Lower lobe of right lung (tissue), 2 donors: ENCODE measurements at places on chromosomes 1 and 21. TPM values are rescaled to one million over a fixed set of nuclear protein-coding genes. Genes with fewer than 3 reads are reported as not detected.

DNA sequence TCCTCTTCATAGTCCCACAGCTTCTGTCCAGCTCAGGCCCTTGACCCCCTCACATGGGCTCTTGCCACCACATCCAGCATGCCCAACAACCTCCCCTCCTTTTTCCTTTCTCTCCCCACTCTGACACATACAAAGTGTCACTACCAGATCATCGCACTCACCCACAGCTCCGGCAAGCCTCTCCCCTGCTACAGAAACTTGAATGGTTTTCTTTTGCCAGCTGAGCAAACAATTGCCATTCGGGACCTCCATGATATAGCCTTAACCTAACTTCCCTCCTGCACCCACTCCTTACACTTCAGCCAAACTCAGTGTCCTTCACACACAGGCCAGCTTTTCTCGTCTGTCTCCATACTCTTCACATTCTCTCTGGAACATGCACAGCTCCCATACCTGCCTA is 43.3 kb downstream of the MAB21L3 start:
- H3K27me3 ChIP-seq = no peaks in the 10 kb centered on the region
- DNase-seq = no peak
- H3K4me1 ChIP-seq = peaks cover 16% of the 10 kb centered on the region
- no peaks in the 10 kb centered on the region for H3K36me3 ChIP-seq

DNA sequence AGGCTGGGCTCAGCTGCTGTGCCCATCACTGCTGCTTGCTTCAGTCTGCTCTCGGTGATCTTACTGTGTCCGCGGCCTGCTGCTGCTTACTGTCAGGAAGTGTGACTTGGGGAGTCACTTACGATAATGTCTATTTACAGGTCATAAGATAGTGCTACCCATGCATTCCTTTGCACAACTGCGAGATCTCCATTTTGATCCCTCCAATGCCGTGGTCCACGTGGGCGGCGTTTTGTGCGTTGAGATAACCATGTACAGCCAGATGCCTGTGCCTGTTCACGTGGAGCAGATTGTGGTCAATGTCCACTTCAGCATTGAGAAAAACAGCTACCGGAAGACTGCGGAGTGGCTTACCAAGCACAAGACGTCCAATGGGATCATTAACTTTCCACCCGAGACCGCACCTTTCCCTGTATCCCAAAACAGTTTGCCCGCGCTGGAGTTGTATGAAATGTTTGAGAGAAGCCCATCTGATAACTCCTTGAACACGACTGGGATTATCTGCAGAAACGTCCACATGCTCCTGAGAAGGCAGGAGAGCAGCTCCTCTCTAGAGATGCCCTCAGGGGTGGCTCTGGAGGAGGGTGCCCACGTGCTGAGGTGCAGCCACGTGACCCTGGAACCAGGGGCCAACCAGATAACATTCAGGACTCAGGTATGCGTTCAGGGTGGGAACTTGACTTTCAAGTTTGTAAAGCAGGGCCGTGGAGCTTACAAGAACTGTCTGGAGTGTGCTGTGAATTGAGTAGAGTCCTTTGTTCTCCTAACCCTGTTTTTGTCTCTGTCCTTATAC is 24.4 kb upstream of the PWP2 start:
- no peak overlapping the region for H3K4me3 ChIP-seq
- no peak for DNase-seq
- peaks cover 100% of the 10 kb centered on the region for H3K36me3 ChIP-seq
- H3K27ac ChIP-seq = peak overlapping the region; percentile 69

The ADORA1 gene
- total RNA-seq = 4.1 TPM

- H3K4me1 ChIP-seq = peaks cover 25% of the 10 kb centered on the region
- no peak overlapping the region for H3K4me3 ChIP-seq
- H3K27me3 ChIP-seq = no peaks in the 10 kb centered on the region
- H3K36me3 ChIP-seq = peaks cover 92% of the 10 kb centered on the region
Measured at GRCh38 chr1:154344977-154345837, 19.9 kb downstream of the ATP8B2 start.

DNA sequence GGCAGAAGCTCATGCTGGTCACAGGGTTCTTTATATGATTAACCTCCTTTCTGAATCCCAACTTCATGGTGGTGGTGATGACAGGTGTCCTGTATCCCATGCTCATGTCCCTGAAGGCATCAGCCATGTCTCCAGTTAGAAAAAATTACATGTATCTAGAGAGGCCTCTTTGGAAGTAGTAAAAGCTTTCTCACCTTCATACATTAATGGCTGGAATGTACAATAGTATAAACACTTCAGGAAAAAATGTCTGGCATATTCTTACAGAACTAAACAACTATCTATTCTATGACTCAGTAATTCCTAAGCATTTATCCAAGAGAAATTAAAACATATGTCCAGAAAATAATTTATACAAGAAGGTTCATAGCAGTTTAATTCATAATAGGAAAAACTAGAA is 34.0 kb downstream of the ADAM30 start:
- DNase-seq = no peak
- no peaks in the 10 kb centered on the region for H3K36me3 ChIP-seq
- no peak overlapping the region for H3K27ac ChIP-seq
- H3K4me3 ChIP-seq = no peak overlapping the region
- no peaks in the 10 kb centered on the region for H3K4me1 ChIP-seq
- H3K27me3 ChIP-seq = no peaks in the 10 kb centered on the region

The NUP210L gene
- 1.7 TPM for total RNA-seq

DNA sequence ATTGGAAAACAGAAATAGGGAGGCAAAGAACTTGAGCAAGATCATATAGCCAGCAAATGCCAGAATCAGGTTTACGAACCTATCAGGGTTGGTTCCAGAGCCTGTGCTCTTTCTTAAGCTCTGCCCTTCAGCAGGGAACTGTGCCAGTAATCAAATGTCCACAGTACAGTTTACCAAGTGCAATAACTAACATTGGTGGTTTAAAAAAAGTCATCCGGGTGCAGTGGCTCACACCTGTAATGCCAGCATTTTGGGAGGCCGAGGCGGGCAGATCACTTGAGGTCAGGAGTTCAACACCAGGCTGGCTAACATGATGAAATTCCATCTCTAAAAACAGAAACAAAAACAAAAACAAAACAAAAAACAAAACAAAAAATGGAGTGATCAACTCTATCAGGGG is 182.7 kb downstream of the LMX1A start:
- DNase-seq = no peak
- H3K4me3 ChIP-seq = no peak overlapping the region
- H3K4me1 ChIP-seq = no peaks in the 10 kb centered on the region
- H3K27ac ChIP-seq = no peak overlapping the region
- no peaks in the 10 kb centered on the region for H3K27me3 ChIP-seq
- H3K36me3 ChIP-seq = no peaks in the 10 kb centered on the region

GRCh38 chr1:204579681-204580080 is 63.5 kb downstream of the MDM4 start:
- H3K36me3 ChIP-seq = no peaks in the 10 kb centered on the region
- peaks cover 15% of the 10 kb centered on the region for H3K4me1 ChIP-seq
- no peak overlapping the region for H3K4me3 ChIP-seq
- no peak overlapping the region for H3K27ac ChIP-seq
- no peak for DNase-seq

GRCh38 chr1:229803626-229804217 is 177.7 kb downstream of the URB2 start:
- DNase-seq = no peak
- no peak overlapping the region for H3K4me3 ChIP-seq
- H3K36me3 ChIP-seq = no peaks in the 10 kb centered on the region
- H3K27me3 ChIP-seq = no peaks in the 10 kb centered on the region
- peak overlapping the region; percentile 7 for H3K27ac ChIP-seq
- H3K4me1 ChIP-seq = no peaks in the 10 kb centered on the region

DNA sequence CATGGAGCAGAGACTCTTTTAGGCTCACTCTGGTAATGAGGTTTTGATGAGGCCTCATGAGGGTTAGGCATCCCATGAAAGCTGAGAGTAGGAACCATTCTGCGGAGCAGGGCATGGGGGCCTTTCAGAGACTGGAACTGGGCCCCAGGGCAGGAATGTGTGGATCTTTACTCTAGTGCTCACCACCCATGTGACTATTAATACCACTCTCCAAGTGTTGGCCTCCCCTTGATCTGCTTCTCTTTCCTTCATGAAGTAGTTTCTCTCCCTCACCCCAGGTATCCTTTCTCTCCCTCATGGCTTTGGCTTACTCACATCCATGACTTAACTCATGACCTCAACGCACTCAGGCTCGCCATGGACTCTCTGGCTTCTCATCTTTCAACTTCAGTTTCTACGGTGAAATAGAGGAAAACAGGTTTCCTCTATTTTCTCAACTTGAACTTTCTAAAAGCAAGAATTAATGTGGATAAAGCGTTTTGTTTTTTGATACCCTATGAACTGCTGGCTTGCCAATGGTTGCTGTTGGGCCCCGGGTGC is 50.5 kb upstream of the GADD45A start:
- no peak overlapping the region for H3K4me3 ChIP-seq
- no peaks in the 10 kb centered on the region for H3K36me3 ChIP-seq
- peaks cover 1% of the 10 kb centered on the region for H3K4me1 ChIP-seq
- H3K27me3 ChIP-seq = no peaks in the 10 kb centered on the region

The SH2D1B gene
- total RNA-seq = 1.9 TPM

GRCh38 chr1:209062081-209062620 is 521.4 kb upstream of the CAMK1G start:
- H3K4me1 ChIP-seq = no peaks in the 10 kb centered on the region
- H3K4me3 ChIP-seq = no peak overlapping the region
- H3K27me3 ChIP-seq = no peaks in the 10 kb centered on the region
- H3K27ac ChIP-seq = no peak overlapping the region

DNA sequence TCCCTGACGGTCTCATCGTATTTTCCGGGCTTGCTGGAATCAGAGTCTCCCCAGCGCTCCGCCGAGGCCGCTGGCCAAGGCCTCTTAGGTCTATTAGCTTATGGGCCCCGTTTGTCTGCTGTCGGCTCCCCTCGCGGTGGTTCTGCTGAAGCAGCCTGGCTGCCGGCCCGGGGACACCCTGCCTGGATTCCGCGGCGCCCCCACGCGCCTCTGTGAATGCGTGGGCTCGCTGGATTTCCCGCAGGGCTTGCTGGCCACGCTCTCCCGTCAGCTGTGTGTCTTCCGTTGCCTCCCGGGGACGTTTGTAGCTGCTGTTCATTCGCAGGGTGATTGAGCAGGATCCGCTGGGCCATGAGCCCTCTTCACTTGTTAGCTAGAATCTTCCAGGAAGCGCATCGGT is 8.4 kb downstream of the LRRC3 start:
- H3K27ac ChIP-seq = no peak overlapping the region
- no peaks in the 10 kb centered on the region for H3K4me1 ChIP-seq
- no peak for DNase-seq
- H3K27me3 ChIP-seq = peaks cover 4% of the 10 kb centered on the region
- H3K4me3 ChIP-seq = no peak overlapping the region

The LCE1E gene
- total RNA-seq = not detected

GRCh38 chr21:22062472-22063139 is 1064.4 kb downstream of the NCAM2 start:
- H3K27ac ChIP-seq = no peak overlapping the region
- H3K4me3 ChIP-seq = no peak overlapping the region
- no peak for DNase-seq
- H3K36me3 ChIP-seq = no peaks in the 10 kb centered on the region
- no peaks in the 10 kb centered on the region for H3K27me3 ChIP-seq
- H3K4me1 ChIP-seq = no peaks in the 10 kb centered on the region

The USP16 gene
- total RNA-seq = 33.4 TPM
